ENCODE measurements at places on chromosomes 2 and 18.

GRCh38 chr18:34957119-34957863 lies 83.9 kb upstream of the MAPRE2 start:
- DNase-seq, result no peak

GRCh38 chr2:27494944-27495554 lies at the start of gene FNDC4:
Gene FNDC4, minus strand, starts transcription at chr2:27495200. Its CDS starts 521 bp downstream, at chr2:27494679.
- no peak for DNase-seq

- DNase-seq, result no peak
These were observed 124.8 kb downstream of the DTNB start for GRCh38 chr2:25548601-25549000.

GRCh38 chr2:190717764-190718651 lies 69.1 kb downstream of the NAB1 start:
- no peak for DNase-seq

GRCh38 chr2:8514796-8515758 lies 166.8 kb upstream of the ID2 start:
- DNase-seq, result peak; percentile 53

- no peak for DNase-seq
These were observed 7.6 kb upstream of the MSTN start for GRCh38 chr2:190069936-190070696.

Data from activated T-cell treated with anti-CD3 and anti-CD28 coated beads for 48 hours (primary cell).